ENCODE measurements at places on chromosomes 2 and 18. TPM values are rescaled to one million over a fixed set of nuclear protein-coding genes. Genes with fewer than 3 reads are reported as not detected.

DNA sequence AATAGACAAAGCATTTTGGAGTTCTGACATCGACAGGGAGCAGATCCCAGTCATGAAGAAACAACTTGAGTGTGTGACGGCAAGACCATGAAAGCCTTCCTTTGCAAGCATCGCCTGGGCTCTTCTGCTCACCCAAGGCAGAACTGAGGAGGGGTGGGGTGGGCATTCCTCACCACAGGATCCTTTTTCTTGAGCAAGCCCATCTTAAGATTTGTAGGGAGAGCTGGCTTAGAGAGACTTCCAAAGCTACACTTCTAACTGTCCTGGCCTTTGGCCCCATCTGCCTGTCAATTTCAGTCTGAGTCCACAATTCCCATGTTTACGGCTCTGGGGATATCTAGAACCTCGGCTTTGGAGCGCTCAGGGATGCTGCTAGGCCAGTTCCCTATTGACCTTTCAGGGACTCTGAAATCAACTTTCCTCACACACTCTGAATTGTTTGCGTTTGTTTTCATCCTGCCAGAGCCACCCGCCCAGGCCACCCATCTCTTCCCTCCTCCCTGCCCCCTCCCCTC lies 3.7 kb downstream of the KLHL14 start:
- no peak for DNase-seq

DNA sequence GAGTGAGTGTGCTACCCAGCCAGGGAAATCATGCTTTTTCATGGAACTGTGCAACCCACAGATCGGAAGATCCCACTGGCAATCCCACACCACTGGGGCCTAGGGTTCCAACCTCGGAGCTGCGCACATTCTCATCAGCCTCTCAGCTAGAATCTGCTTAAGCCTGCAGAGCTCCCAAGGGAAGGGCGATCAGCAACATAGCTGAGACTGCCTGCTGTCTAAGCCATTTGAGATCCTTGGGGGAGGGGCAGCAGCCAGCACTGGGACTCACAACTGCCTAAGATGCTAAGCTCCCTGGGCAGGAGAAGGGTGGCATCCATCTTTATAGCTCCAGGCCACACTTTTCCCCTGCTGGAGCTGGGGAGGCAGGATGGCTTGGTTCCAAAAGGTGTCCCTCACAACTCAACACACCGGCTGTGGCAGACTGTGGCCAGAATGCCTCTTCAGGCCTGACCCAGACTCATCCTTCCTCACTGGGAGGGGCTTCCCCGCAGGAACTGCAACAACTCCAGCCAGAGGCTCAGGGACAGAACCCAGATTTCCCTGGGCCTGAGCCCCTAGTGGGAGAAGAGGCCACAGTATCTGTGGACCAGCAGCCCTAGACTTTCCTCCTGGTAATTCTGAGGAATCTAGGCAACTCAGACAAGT lies 1133.3 kb upstream of the PIK3C3 start:
- DNase-seq = no peak

GRCh38 chr2:10303694-10304378 lies 1.1 kb downstream of the HPCAL1 start:
- no peak for DNase-seq

DNA sequence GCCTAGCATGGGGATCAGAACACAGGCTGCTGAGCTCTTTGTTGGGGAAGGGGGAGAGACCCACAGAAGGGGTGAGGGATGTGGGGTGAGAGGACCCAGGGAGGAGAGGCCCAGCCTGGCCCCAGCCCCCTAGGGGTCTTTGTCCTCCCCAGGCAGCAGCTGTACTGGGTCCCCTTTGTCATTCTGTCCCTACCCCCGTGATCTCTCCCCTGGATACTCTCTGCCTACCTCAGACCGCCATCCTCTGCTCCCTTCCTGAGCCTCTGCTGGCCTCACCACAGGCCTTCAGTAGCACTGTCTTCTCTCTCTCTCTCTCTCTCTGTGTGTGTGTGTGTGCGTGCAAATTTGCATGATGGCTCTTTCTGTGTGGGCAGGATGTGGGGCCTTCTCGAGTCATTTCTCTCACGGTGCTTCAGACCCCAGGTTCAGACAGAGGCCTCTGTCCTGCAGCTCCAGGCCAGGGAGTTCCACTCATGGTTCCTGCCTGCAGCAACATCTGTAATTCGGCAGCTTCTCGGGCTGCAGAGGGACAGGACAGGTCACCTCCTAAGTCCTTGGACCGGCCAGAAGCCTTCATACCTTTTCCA lies 1.4 kb downstream of the PSD4 start:
- no peak for DNase-seq

- no peak for DNase-seq
Observed at GRCh38 chr2:47129191-47129706, 25.9 kb downstream of the STPG4 start.

Gene POTEI
- 0.92 TPM for total RNA-seq

- DNase-seq = no peak
Observed at GRCh38 chr2:118554616-118555015, 292.8 kb downstream of the EN1 start.

Gene OTX1
- total RNA-seq = 4.2 TPM

Gene LIMS4
- total RNA-seq = 0.51 TPM

GRCh38 chr2:128446874-128447537 lies 128.3 kb upstream of the HS6ST1 start:
- DNase-seq = no peak

DNA sequence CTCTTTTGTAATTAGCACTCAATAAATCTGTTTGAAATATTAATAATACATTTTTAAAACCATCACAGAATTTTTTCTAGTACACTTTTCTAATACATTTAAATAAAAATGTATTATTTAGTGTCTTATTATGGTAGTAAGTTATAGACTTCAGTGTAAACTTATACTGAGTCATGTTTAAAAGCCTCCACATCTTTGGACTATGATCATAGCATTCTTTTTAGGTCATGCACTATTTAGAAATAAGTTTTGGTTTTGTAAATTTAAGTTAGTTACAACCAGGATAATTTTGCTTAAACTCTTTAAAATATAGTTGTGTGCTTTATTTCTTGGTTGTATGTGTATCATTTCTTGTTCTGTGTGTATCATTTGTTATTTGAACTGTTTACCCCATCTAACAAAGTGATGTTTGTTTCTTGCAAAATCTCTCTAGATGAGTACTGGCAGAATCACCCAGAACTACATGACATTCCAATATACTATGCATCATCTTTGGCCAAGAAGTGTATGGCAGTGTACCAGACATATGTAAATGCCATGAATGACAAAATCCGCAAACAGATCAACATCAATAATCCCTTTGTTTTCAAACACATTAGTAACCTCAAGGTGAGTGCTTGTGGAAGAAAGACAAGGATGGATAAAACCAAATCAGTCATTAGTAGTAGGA lies 16.7 kb downstream of the CPSF3 start:
- DNase-seq = no peak

Gene TCF23
- 0.03 TPM for total RNA-seq
